Heart left ventricle (tissue), 16 donors: ENCODE measurements at places on chromosomes 4 and X.
A peak's percentile ranks its signal among the peaks of the same experiment; 100 is the strongest.

DNA sequence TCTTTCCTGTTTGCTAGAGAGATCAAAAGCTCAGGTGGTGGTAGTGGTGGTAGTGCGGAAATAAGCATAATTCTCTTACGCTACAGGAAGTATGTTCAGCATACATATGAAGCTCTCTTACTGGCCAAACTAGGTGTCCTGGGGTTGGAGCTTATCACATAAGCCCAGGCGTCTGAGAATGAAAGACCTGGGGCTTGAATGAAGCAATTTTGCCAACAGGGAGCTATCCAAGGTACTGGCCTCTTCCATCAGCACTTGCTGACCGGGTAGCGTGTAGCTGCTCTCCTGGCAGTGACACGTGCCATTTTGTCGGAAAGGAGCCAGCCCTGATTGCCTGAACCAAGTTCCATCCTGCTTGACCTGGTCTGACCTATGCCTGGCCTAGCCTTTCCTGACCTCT is 65.9 kb upstream of the HPF1 start:
- no peak for DNase-seq

DNA sequence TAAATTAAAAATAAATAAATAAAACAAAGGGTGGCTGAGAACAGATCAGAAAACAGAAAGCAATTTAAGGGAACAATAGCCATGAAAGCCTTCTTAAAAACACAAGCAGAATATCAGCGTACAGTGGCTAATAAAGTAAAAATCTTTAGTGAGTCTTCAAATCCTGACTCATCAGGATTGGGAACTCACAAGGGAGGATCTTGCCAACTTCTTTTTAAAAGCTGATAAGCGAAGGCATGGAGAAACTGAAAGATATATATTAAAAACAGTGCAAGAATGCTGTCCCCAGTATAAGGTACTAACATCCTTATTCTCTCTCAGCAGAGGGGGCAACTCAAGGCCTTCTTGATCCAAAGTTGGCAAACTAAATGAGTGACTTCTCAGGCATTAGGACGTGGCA is 180.1 kb downstream of the DHX15 start:
- no peak for DNase-seq

- no peak for DNase-seq
Measured at GRCh38 chrX:42106556-42106955, 183.2 kb upstream of the CASK start.

GRCh38 chr4:78592088-78592783 is 40.7 kb downstream of the ANXA3 start:
- DNase-seq = no peak

GRCh38 chrX:12052109-12052508 is 86.2 kb upstream of the FRMPD4 start:
- DNase-seq = no peak

- no peak for DNase-seq
Measured at GRCh38 chrX:155923200-155923599, 42.1 kb downstream of the VAMP7 start.

DNA sequence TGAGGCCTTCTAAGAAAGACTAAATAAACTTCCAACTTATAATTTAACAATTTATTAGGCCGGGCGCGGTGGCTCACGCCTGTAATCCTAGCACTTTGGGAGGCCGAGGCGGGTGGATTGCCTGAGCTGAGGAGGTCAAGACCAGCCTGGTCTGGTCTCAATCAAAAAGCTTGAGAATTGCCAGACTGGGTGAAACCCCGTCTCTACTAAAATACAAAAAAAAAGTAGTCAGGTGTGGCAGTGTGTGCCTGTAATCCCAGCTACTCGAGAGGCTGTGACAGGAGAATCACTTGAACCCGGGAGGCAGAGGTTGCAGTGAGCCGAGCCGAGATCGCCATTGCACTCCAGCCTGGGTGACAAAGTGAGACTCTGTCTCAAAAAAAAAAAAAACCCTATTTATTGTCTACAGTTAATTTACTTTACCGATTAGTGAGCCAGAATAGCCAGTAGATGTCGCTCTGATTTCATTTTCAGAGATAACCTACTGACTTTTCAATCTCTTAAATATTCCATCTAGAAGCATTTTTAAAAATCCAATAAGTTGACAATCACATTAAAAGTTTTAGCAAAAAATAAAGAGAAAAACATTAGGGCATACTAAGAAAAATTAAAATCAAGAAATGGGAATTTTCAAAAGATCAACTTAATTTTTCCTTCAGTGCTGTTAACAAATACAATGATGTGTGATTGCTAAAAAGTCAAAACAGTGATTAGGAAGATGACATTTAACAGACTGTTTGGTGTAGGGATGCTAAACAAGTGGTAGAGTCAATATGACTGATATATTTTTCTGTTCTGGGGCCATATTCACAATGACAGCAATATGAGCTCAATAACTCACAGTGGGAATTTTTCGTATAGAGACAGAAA is 4.3 kb upstream of the SHROOM3 start:
- DNase-seq = no peak

DNA sequence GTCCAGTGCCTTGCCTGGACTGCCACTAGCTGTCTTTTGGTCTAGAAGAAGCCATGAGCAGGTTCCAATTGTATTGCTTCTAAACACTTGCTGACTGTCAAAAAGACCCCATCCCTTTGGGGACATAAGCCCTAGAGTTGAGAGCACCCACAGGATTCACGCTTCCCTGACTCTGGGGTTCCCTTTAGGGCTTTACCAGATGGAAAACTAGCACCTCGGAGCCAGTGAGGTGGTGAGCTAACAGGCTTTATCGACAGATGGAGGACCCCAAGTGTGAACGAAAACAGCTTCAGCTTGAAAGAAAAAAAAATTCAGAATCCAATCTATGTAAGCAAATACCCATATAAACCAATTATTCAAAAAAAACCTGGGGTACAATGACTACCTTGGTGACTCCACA is 90.8 kb downstream of the NAA11 start:
- no peak for DNase-seq

DNA sequence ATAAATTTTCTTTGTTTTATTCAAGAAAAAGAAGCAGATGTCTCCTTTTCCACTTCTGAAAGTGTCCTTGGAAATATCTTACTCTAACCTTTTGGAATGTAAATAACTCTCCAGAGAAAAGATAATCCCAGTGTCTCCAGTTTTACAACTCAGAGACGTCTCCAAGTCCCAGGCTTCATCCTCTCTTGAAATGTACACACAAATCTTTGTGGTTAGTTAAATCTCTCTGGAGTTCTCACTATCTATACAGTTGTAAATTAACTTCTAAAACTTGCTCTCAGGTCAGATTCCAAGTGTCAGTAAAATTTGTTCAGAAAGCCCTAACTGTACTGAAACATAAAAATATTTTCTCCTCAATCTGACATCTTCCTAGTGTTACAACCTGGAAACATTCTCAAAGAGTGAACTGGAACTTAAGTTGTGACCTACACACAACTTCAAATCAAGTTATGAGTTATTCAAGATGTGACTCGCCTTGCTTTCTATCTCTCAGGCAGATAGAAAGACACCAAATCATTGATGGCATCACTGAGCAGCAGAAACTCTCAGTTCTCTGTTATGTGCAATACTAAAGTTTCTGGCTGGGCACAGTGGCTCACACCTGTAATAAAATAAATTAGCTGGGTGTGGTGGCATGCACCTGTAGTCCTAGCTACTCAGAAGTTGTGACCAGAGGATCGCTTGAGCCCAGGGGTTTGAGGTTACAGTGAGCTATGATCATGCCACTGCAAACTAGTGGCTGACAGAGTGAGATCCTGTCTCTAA is 284.2 kb downstream of the RCHY1 start:
- DNase-seq = no peak

DNA sequence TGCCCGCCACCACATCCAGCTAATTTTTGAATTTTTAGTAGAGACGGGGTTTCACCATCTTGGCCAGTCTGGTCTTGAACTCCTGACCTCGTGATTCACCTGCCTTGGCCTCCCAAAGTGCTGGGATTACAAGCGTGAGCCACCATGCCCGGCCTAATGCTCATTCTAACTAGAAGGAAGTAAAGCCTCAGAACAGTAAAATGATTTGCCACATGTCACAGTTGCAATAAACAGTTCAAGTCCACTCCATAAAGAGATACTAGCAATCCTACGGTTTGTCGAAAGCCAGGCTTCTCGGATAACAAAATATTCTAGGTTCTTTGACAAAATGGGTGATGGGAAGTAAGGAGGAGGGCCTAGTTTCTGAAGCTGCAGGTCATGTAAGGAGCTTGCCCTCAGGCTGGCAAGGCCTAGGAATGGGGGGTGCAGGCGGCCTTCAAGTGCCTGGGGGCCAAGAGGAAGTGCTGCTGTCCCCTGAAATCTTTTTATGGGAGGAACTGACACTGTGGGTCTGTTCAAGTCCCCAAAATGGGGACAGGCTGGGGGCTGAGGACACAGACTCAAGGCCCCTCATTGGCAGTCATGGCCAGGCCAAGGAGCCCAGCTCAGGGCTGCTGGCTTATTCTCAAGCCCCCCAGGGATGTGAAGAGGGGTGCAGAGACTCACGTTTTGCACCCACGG is 31.8 kb upstream of the ACSL1 start:
- no peak for DNase-seq

- DNase-seq = peak; percentile 77
Measured at GRCh38 chr4:73257234-73257633, 1.4 kb downstream of the ANKRD17 start.

GRCh38 chr4:47010912-47011446 is 17.6 kb upstream of the GABRA4 start:
- DNase-seq = no peak

GRCh38 chrX:4670606-4671005 is 957.2 kb upstream of the PRKX start:
- DNase-seq = no peak

- no peak for DNase-seq
Measured at GRCh38 chr4:79613269-79613935, 205.4 kb upstream of the GK2 start.

- DNase-seq = no peak
Measured at GRCh38 chrX:14670819-14671218, 141.5 kb downstream of the GLRA2 start.

GRCh38 chr4:143773998-143774895 is 73.8 kb upstream of the FREM3 start:
- no peak for DNase-seq

- no peak for DNase-seq
Measured at GRCh38 chrX:13370713-13371112, 50.9 kb upstream of the ATXN3L start.

- no peak for DNase-seq
Measured at GRCh38 chr4:142091691-142092182, 455.4 kb downstream of the IL15 start.

DNA sequence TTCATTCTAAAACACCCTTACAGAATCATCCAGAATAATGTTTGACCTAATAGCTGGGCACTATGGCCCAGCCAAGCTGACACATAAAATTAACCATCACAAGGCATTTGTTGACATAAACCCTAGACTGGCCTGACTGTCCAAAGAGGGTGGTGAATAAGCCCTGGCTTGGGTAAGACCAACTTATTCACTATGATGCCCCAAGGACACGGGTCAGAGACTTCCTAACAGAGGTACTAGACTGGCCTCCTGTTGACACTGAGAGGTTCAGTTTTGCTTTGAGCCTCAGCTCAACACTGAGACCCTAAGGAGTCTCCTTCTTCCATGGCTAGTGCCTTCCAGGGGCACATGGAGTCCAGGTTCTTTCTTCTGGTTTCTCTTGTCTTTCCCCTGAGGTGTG is 21.3 kb downstream of the FGF2 start:
- DNase-seq = no peak

- no peak for DNase-seq
Measured at GRCh38 chr4:145195167-145195952, 15.0 kb upstream of the OTUD4 start.

DNA sequence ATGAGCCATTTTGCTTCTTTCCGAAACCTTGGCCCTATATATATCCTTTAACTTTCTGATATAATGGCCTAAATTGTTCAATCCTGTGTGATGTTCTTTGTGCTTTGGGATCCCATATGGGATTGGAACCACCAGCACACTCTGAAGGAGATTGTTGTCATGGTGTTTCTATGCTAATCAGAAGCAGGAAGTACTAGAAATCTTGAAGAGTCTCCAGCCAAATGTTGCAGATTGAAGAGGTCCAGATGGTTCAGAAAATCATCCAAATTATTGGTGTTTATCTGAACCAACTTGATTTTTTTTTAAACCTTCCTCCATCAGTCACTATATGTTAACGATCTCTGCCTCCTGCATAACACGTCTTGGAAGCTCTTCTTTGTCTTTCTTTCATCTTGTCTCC is 72.8 kb downstream of the KIT start:
- DNase-seq = no peak

- DNase-seq = no peak
Measured at GRCh38 chrX:150028692-150029091, 90.4 kb upstream of the EOLA2 start.

GRCh38 chr4:167150587-167150986 is 83.7 kb downstream of the SPOCK3 start:
- DNase-seq = no peak

DNA sequence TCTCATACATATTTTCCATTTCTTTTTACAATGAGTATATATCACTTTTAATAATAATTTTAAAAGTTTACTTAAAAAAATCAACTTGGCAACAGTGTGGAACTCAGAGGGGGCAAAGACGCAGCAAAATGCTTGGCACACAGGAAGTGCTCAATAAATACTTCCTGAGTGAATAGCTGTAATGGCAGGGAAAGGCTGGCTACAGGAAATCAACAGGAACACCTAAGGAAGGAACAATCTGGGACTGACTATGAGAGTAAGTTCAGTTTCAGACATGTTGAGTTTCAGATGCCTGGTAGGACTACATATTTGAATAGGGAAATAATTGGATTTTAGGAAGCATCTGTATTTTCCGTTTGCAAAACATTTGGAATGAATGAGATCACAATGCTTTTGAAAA is 137.6 kb downstream of the SCLT1 start:
- DNase-seq = no peak

- no peak for DNase-seq
Measured at GRCh38 chrX:24760363-24761000, 66.8 kb downstream of the POLA1 start.

DNA sequence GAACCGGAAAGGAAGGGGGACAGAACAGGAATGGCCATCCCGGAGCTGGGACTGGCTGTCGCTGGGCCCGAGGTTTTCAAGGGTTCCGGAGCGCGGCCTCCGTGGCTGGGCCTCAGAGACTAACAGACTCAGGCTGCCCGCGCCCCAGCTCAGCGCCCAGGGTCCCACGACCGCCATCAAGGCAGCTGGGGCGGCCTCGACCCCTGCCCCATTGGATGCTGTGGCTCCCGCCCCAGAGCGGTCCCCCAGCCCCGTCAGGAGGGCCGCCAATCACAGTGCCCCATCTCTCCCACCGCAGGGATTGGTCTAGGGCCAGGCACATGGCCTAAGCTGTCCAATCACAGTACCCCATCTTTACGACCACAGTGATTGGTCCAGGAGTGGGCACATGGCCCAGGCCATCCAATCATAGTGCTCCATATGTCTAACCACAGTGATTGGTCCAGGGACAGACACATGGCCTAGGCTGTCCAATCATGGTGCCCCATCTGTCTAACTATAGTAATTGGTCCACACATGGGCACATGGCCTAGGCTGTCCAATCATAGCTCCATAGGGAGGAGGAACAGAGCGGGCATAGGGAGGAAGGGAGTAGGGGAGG is 105.3 kb upstream of the NKX1-1 start:
- no peak for DNase-seq

DNA sequence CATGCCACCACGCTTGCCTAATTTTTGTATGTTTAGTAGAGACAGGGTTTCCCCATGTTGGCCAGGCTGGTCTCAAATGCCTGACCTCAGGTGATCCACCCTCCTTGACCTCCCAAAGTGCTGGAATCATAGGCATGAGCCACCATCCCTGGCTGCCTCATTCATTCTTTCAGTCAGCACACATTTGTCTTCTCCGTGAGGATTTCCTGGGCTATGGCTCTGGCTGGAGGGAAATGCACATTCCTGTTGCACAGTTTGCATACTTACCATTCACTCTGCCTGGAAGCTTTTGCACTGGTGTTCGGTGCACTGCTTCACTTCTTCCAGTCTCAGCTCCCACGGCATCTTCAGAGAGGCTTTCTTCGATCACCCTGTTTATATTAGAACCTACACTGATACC is 267.8 kb downstream of the STIM2 start:
- DNase-seq = no peak
